ENCODE measurements at places on chromosomes 1 and 21.

- no peak for DNase-seq
Observed at GRCh38 chr1:43602990-43603389, 47.0 kb upstream of the KDM4A start.

GRCh38 chr1:3884966-3885365, 15.1 kb downstream of the C1orf174 start:
- DNase-seq: no peak

- DNase-seq: no peak
Observed at GRCh38 chr1:172821609-172822274, 162.8 kb downstream of the FASLG start.

DNA sequence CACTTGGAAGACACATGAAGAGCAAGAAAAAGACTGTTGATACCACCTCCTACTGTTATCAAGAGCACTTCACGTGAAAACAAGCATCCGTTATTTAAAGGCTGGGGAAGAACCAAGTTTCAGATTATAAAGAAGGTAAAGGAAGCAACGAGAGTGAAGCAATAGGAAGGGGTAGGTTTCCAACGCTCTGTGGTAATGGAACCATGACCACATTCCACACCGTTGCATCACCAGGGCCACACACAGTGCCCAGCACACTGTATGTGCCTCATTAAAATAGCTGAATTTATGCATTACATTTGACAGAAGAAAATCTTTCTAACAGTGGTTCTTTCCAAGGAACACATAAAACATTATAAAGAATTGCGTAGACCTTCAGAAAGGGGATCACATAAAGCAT, 435.8 kb downstream of the MRPL39 start:
- no peak for DNase-seq

- DNase-seq: no peak
Observed at GRCh38 chr21:20169812-20170576, 828.2 kb upstream of the NCAM2 start.

- peak; percentile 86 for DNase-seq
Observed at GRCh38 chr1:202084791-202085681, 37.7 kb upstream of the GPR37L1 start.

GRCh38 chr1:153058826-153059784, 1.8 kb upstream of the SPRR2A start:
- no peak for DNase-seq

DNA sequence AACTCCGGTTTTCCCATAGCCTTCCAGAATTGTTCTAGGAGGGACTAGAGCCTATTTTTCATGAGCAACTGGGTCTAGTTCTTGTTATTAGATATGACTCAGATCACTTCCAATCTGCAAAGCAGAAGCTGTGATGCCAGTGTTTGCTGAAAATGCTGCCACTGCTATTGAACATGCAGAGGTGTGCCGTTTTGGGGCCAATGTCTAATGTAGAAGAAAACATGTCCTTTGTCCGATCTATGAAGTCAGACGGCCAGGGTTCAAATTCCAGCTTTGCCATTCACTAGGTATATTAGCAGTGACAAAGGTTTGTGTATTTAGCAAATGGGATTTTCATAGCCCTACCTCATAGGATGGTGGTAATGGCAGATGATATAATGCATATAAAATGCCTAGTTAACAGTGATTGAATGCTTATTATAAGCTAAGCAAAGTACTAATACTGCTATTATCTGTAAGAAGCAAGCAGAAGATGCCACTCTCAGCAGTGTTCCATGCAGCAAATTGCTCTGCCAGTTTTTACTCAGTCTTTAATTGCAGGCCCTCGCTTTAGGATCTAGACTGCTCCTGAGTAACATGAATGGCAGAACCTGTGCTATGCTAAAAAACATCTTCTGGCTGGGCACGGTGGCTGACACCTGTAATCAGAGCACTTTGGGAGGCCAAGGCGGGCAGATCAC, 40.1 kb upstream of the CXADR start:
- no peak for DNase-seq

GRCh38 chr1:168373869-168374268, 93.2 kb downstream of the TBX19 start:
- DNase-seq: no peak

DNA sequence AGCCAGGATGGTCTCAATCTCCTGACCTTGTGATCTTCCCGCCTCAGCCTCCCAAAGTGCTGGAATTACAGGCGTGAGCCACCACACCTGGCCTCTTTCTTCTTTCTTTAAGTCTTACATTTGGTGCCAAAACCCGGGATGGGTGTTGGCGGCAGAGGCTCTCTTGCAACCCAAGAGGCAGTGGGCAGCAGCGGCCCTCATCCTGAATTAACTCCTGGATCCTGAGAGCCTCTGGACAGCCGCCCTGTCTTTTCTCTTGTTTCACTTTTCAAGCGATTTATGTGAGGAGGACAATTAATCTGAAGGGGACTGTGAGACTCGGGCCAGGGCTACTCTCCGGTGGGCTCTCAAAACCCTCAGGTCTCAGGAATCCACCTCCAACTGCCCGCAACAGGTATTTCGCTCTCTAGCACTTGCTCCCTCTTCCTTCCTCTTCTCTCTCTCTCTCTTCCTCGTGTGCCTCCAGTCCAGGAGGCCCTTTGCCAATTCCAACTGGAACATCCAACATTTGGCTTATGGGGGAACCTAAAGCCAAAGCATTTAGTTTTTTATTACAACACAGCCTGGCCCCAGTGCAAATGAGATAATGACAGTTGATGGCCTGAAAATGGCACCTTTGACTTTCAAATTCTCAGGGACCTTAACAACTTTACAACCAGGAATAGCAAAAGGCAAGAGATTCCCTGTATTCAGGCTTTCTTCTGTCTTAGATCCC, 18.1 kb upstream of the SLC2A5 start:
- no peak for DNase-seq

All from C1 segment of cervical spinal cord (tissue), 14 donors.